ENCODE measurements at places on chromosomes 3 and 15.

DNA sequence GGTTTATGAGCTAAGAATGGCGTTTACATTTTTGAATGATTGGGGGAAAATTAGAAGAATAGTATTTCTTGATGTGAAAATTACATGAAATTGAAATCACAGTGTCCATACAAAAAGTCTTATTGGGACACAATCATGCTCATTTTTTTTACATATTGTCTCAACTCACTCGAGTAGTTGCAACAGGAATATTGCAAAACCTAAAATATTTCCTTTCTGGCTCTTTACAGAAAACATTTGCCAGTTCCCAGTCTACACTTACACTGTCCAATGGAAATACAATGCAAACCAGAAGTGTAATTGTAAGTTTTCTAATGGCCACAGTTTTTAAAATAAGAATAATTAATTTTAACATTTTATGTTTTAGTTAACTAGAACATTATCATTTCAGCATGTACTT lies 137.8 kb downstream of the SAMMSON start:
- no peak for DNase-seq

GRCh38 chr3:59180006-59180405 lies 130.2 kb upstream of the CFAP20DC start:
- DNase-seq: peak; percentile 0

DNA sequence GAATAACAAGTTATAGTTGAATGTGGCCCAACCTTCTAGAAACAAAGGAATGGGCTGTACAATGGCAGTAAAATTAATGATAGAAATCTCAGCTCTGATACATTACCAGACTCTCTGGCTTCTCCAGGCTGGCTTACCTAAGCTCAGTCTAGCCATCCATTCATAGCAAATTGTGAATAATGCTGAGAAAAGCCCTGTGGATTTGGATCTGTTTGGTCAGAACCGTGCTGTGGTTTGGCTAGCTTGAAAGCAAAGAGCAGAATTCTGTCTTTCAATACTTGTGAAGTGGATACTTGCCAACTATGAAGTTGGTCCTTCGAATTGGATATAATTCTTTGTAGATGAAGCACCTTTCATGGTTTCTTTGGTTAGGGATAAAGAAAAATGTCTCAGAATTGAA lies 199.1 kb downstream of the EPHA3 start:
- DNase-seq: no peak

- DNase-seq: no peak
Observed at GRCh38 chr3:136838641-136839555, 20.0 kb downstream of the SLC35G2 start.

DNA sequence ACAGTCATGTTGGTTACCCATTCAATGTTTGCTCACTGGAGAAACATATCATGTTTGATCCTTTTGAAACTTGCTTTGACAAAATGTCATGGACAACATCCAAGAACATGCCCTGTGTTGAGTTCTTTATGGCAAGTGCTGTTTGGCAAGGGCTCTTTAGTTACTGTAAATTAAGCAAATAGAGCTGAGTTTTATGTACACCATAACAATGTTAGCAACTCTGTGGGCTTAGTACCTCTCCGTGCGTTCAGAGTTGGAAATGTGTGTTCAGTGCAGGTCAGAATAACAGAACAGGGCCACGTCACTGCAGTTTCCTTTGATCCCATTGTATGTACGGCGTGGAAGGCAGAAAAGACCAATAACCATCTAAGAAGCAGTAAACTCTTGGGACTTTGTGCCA lies 132.5 kb downstream of the MYRIP start:
- DNase-seq: peak; percentile 36

DNA sequence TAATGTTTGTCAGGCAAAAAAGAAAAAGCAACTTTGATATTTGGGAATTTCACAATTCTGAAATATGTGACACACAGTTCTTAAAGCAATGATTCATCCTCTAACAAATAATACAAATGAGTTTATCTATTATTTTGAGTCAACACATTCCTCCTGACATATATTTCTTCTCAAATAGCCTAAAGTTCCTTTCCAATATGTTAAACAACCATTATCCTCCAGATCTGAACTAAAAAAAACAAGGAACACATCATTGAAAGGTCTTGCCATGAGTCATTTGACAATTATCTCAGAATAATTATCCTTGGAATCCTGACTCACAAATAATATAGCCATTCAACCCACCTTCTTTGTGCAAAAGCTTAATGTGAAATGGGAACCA lies 208.7 kb upstream of the CDIN1 start:
- peak; percentile 18 for DNase-seq

- DNase-seq: no peak
Observed at GRCh38 chr3:59821274-59821673, 771.4 kb upstream of the CFAP20DC start.

DNA sequence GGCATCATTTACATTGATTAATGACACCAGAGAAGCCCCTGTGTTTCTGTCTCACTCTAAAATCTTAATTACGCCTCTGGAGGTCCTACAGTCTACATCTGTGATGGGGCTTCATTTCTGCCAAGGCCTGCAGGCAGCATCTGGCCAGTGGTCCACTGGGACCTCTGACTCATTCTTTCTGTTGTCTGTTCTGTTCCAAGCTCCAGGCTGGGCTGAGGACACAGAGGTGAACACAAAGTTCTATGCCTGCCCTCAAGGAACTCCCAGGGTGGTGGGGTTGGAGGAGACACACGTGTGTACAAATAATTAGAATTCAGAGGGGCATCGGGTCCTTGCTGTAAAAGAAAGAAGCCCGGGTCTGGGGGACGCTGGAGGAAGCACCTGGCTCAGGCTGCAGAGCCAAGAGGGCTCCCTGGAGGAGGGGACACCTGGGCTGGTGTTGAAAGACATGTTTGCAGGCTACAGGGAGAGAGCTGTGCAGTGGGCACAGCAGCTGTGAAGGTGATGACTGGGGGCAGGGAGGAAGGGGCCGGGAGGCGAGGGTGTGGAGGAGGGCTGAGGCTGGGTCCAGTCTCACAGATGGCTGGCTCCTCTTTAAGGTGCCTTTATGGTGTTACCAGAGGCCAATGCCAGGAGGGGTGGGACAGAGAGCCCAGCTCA lies 103.3 kb upstream of the PRR23E start:
- DNase-seq: no peak

- no peak for DNase-seq
Observed at GRCh38 chr3:183468424-183468823, 40.0 kb upstream of the MCF2L2 start.

DNA sequence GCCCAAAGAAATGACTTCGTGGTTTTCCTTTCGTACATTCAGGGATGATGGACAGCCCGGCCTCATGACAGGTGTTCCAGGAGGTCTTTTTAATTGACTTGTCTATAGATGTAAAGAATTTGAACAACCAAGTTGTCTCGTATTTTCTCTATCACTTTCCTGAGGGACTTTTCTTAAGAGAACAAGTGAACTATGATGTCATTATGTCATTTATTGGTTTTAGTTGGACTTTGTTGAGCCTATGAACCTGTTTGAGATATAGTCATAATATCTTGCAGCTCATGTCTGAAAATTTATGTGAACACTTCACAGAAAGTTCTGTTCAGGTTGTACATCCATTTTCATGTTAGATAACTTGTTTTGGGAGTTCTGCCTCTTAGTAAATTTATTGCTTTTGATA lies 89.2 kb downstream of the RBMS3 start:
- DNase-seq: no peak

DNA sequence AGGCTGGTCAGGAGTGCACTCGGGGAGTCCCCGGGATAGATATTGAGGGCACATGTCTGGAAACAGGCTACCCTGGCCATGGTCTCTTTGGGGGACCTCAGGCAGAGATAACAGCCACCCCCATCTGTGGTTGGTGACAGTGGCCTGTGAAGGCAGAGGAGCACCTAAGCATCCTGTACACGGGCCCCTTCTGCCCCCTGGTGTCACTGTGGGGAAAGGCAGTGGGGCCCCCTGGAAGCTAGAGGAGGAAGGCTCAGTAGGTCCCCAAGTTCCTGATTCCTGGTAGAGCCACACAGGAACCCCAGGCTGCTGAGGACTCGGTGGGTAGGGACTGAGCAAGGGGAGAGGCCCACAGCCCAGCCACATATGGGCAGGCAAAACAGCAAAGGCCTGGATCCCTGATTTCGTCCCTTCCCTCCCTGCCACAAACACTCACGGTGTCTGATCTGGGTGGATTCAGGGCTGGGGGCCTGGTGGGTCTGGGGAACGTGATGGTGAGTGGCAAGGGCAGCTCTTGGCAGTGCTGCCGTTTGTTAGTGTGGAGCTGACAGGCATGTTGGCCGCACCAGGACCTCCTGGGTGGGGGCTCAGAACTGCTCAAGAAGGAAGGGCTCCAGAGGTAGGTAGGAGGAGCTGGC lies 14.1 kb upstream of the CXCR6 start:
- DNase-seq: no peak
